ENCODE measurements at places on chromosomes 7 and 10.

DNA sequence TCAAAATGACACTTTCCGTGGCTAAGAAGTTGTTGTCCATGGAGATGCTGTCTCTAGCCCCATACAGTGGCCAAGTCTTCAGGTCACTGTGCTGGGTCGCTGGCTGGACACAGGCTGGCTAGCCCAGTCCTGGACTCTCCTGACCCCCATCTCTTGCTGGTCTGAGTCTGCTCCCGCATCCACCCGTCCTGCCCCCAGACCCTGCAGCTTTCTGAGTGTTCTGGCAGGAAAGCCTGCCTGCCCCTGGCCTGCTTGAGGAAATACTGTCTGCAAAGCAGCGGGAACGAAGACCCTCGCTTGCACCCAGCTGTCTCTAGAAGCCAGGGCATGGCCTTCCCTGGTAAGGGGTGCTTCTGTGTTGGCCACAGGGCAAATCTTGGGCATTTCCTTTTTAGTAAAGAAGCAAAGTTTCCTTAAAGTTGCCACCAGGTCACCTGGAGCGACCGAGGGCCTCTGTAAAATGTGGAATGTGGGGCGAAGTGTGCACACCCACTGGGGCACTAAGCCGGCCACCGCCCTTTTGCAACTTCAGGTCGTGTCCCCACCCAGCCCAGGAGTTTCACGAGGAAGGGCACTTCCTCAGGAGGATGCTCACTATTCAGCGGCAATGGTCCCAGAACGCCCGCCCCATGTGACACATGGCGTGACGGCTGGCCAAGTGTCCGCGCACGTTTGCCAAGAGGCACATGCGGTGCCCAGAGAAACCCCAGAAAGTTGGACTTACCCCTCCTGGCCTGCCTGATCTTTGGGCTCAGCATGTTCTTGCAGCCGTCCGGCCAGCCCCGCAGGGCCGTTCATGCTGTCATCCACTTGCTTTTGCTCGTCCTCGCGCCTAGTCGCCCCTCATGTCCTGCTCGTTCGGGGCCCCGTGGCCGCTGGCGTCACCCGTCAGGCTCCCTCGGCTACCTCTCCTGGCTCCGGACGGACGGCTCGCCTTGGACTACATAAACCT is 558 bp downstream of the ARHGAP22 start:
- no peak for DNase-seq

DNA sequence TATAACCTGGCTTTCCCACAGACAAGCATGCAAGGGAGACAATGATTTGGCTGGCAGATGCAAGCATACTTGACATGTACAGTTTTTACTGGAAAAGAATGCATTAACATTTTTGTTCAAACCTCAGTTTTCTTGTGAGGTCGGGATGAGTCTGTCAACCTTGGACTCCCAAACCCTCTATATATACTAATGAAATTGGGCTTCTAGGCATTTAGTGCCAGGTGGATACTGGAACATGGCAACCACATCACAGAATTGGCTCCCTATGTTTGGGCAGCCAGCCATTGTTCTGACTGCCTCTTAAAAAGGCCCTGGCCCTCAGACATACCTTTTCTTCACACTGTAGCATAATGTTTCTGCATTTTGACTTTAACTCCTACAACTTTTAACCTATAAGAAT is 39.1 kb downstream of the CDK6 start:
- no peak for DNase-seq

DNA sequence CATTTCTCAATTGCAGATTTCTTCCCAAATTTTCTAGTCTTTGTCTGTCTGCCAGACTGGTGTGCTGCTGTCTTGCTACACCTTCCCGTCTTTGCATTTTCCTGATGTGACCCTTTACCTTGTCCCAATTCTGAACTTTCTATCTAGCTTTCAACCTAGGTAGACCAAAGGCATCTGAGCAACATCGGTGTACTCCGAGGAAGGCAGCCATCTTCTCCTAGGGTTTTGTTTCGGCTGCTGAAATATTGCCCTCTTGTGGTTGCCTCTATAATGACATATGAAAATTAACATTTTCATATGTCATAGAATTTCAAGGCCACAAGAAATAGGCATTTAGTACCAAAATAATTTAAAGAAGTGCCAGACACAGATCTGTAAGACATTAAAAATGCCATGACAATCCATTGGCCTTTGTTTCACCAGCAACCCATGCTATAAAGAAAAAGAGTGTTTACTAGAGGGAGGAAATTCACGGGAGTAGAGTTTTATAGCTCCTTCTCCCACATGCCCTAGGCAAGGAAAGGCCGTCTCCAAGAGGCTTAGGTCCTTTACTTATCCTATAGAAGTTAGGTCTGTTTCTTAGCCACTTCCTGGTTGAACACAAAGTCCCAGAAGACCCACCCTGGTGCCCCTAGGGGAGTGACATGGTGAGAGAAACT is 23.4 kb downstream of the OR9A2 start:
- peak; percentile 74 for DNase-seq

DNA sequence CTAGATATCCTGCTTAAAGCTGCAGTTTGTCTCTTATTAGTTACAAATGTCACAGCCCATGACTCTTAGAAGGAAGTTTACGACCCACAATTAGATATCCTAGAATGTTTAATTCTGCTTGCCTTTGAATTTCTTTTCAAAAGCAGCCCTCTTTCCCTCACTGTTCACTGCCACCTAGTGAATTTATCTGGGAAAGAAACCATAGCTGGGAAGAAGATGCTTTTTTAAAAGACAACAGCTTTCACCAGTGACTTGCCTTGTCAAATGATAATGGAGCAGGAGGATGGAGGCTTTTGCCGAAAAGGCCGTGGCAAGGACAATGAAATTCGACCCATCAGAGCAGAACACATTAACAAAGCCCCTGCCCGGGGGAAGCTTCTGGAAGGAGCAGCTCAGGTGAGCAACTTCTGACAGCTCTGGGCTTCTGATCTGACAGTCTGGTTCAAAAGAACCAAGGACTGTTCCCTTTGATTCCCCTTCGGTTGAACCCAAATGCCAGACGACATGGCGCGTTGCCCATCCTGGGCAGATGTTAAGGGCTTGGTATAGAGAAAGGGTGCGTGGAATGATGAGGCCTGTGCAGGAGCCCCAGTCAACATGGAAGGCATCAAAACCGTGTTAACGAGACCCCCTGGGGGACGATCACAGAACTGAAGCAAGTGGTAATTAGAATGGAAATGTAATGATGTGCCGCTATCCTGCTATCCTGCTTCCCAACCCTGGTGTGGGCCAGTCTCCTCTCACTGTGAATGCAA is 236.8 kb downstream of the FRMD4A start:
- DNase-seq, result peak; percentile 4

DNA sequence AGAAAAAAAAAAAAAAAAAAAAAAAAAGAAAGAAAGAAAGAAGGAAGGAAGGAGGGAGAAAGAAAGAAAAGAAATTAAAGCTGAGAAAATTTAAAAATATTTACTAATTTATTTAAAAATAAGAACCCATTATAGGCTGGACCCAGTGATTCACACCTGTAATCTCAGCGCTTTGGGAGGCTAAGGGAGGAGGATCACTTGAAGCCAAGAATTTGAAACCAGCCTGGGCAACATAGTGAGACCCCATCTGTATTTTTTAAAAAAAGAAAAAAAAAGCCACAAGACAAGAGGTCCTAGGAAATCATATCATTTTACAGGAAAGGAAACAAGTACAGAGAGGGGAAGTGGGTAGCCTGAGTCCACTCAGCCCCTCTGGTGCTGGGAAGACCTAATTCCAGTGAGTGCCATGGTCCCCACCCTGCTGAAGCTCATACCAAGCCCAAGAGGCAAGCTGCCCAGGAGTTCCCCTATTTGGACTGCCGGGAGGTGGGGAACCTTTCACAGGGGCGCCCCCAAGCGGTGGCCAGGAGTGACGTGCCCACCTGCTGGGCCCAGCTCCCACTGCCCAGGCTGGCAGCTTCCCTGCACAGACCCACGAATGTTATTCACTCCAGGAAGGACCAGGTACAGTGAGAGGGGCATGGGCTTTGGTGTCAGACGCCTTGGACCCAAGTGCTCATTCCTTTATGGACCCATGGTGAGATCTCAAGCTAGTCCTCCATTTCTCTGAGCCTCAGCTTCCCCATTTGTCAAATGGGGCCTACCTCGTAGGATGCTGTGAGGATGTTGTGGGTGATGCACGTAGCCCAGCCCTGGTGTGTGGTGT is 133.6 kb downstream of the ZMIZ1 start:
- peak; percentile 16 for DNase-seq

DNA sequence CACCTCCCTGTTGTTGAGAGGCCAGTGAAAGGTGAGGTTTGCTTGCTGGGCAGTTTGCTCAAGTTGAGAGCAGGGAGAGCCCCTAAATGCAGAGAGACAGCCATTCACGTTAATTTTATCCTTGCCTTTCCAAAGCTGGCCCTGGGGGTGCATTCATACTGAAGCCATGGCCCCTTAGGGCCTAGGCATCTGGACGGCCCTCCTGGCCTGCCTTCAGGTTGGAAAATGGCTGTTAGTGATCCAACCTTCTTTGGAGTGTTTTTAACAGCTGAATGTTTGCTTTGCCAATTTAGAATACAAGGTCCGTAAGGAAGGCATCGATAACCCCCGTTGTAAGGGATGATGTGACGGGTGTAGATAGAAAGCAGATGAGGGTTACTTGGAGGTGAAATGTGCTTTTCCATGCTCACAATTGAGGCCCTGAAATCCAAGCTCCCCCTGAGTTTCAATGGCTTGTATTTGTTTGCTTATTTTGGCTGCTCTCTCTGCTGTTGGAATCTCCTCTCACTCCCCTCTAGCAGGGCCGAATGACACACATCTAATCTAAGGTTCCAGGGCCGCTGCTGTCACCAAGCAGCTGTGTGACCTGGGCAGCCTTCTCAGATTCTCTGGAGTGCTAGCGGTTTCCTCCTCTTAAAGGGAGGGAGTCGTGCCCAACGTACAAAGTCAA is 171.6 kb upstream of the MKI67 start:
- no peak for DNase-seq

GRCh38 chr10:104309980-104310978 is 28.0 kb downstream of the ITPRIP start:
- DNase-seq, result no peak

GRCh38 chr10:50501924-50502452 is 121.8 kb downstream of the SGMS1 start:
- DNase-seq, result no peak

GRCh38 chr10:91634898-91635297 is 2.0 kb upstream of the PPP1R3C start:
- DNase-seq, result no peak

DNA sequence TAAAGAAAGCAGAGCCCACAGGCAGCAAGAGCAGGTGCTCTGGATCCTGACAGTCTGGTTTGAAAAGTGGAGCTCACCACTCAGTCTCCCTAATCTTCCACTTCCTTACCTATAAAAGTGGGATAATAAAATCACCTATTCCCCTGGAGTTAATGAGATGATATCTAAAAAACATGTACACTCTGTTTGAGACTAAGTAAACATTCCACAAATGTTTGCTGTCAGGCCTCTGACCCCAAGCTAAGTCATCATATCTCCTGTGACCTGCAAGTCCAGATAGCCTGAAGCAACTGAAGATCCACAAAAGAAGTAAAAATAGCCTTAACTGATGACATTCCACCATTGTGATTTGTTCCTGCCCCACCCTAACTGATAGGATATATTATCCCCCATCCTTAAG is 1324.5 kb downstream of the XPNPEP1 start:
- no peak for DNase-seq

- no peak for DNase-seq
Observed at GRCh38 chr7:24970676-24971075, 9.3 kb downstream of the OSBPL3 start.

GRCh38 chr7:919924-920341 is 34.5 kb downstream of the ADAP1 start:
- no peak for DNase-seq

- DNase-seq, result no peak
Observed at GRCh38 chr10:34454590-34455261, 360.4 kb downstream of the PARD3 start.

- no peak for DNase-seq
Observed at GRCh38 chr7:46452561-46453135, 531.6 kb upstream of the IGFBP3 start.

DNA sequence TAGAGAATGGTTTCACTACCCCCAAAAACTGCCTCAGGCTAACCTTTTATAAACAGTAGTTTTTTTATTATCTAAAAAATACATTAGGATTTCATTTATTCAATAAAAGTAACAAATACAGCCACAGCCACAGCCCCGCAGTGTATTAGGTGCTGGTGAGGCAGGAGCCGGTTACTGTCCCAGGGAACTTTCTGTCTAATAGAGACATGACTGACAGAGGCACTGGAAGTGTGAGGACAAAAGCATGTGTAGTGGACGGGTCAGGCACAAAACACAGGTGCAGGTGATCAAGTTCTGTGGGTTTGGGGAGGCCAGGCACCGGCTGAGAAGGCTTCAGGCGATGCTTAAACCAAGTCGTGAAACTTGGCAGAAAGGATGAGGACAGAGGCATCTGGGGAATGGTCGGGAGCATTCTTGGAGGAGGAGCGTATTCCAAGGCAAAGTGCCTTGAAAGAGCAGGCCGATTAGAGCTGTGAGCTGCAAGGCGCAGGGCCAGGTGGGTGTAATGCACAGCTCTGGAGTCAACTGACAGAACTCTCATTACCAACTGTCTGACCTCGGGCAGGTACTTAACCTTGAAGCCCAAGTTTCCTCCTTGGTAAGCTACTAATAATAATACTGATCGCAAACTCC is 138.2 kb downstream of the USP6NL start:
- DNase-seq, result no peak

DNA sequence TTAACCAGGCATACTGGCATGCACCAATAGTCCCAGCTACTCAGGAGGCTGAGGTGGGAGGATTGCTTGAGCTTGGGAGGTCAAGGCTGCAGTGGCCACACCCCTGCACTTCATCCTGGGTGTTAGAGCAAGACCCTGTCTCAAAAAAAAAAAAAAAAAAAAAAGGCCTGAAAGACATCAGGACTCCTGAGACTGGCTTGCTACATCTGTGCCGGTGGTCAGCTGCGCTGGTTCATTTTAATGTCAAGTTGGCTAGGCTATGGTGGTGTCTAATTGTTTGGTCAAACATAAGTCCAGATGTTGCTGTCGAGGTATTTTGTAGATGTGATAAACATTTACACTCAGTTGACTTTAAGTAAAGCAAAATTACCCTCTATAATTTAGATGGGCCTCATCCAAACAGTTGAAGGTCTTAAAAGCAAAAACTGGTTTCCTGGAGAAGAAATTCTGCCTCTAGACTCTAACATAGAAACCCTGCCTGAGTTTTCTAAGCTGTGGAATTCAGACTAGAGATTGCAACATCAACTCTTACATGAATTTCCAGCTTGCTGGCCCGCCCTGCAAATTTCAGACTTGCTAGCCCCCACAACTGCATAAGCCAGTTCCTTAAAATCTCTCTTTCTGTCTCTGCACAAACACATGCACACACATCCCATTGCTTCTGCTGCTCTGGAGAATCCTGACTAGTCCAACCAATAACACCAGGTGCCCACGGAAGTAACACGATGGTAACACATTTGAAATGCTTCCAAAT is 18.2 kb downstream of the MYOF start:
- DNase-seq, result no peak

GRCh38 chr10:23363793-23364135 is 19.2 kb upstream of the C10orf67 start:
- no peak for DNase-seq

GRCh38 chr7:72336632-72337389 is 75.3 kb downstream of the CALN1 start:
- no peak for DNase-seq

- DNase-seq, result no peak
Observed at GRCh38 chr10:101450277-101451080, 96.5 kb downstream of the BTRC start.
